Suprapubic skin (tissue), 4 donors: ENCODE measurements at places on chromosomes 7 and 10. TPM values are rescaled to one million over a fixed set of nuclear protein-coding genes. Genes with fewer than 3 reads are reported as not detected.

GRCh38 chr7:117011419-117012260 lies 58.3 kb downstream of the ST7 start:
- peaks cover 16% of the 10 kb centered on the region for H3K4me1 ChIP-seq
- no peak overlapping the region for H3K4me3 ChIP-seq
- DNase-seq = no peak
- no peak overlapping the region for H3K27ac ChIP-seq
- no peaks in the 10 kb centered on the region for H3K36me3 ChIP-seq
- no peaks in the 10 kb centered on the region for H3K27me3 ChIP-seq

- H3K36me3 ChIP-seq = peaks cover 4% of the 10 kb centered on the region
- no peak for DNase-seq
- H3K27ac ChIP-seq = peak overlapping the region; percentile 7
- H3K4me3 ChIP-seq = no peak overlapping the region
- no peaks in the 10 kb centered on the region for H3K27me3 ChIP-seq
Measured at GRCh38 chr10:103188853-103189252, 4.2 kb downstream of the NT5C2 start.

GRCh38 chr7:104096683-104097082 lies 107.2 kb upstream of the RELN start:
- no peaks in the 10 kb centered on the region for H3K27me3 ChIP-seq
- no peak overlapping the region for H3K4me3 ChIP-seq
- H3K27ac ChIP-seq = no peak overlapping the region
- no peak for DNase-seq
- no peaks in the 10 kb centered on the region for H3K36me3 ChIP-seq

DNA sequence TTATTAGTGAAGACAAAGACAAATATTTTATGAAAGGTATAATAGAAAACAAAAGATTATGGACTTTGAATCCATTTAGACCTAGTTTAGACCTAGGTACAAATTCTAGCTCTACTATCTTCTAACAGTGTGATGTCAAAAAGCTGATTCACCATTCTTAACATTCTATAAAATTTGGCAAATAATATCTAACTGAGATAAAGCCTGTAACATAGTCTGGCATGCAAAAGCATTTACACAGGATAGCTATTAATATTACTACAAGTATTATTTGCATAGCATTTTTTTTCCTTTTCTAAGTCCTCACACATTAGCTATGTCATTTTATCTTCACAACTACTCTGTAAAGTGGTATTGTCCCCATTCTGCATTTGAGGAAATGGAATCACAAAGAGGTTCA lies 179.6 kb upstream of the LRRTM3 start:
- H3K4me1 ChIP-seq = no peaks in the 10 kb centered on the region
- DNase-seq = no peak
- H3K27ac ChIP-seq = no peak overlapping the region
- H3K4me3 ChIP-seq = no peak overlapping the region
- H3K36me3 ChIP-seq = no peaks in the 10 kb centered on the region

DNA sequence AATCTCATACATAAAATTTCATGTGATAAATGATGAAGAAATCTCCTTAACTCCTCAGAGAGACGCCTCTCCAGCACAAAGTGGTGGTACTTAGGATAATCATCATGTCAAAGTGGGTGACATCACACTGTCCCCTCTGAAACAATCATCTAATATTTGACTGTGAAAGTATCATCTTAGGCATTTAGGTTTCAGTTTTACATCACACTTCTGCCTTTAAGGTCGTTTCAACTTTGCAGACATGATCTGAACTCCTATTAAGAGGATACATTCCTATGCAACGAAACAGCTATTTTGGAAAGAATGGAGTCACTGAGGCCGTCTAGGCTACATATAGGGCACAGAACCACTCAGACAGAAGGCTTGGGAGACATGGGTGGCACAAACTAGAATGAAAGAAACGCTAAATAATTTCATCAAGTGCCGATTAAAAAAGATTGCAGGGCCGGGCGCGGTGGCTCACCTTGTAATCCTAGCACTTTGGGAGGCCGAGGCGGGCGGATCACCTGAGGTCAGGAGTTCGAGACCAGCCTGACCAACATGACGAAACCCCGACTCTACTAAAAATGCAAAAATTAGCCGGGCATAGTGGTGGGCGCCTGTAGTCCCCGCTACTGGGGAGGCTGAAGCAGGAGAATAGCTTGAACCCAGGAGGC lies 2.0 kb downstream of the VOPP1 start:
- no peaks in the 10 kb centered on the region for H3K27me3 ChIP-seq
- peak overlapping the region; percentile 98 for H3K4me3 ChIP-seq
- no peak for DNase-seq

DNA sequence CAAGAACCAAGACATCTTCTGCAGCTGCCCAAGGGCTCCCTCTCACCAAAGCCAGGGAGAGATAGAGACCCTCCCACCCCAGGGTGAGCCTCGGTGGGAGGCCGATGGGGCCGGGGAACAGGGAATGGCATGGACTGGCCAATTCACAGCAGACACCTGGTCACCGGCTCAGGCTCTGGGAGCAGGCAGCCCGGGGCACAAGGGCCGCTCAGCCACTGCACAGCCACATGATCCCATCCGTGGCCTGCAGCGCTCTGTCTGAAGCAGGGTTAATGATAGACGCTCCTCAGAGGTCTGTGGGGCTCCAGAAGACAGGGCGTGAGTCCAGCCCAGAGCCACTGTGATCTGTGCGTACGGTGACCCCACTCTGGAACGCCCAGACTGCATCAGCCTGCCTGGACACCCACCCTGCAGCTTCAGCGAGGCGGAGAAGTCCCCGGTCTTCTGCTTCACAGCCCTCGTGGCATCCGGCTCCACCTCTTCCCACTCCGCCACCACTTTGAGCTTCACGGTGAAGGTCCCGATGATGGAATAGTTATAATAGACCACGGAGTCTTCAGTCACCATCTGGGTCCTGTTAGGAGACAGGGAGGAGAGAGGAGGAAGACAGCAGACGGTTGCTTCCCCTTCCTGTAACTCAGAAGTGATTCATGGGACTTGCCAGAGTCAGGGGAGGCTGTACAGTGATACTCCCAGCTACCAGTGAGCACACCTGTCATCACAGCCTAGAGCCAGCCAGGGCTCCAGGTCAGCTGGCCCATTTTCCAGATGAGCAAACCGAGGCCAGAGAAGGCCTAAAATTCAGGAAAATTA lies 14.0 kb downstream of the TMEM130 start:
- H3K4me3 ChIP-seq = no peak overlapping the region
- no peak for DNase-seq
- no peaks in the 10 kb centered on the region for H3K36me3 ChIP-seq
- H3K27ac ChIP-seq = no peak overlapping the region
- peaks cover 11% of the 10 kb centered on the region for H3K27me3 ChIP-seq
- no peaks in the 10 kb centered on the region for H3K4me1 ChIP-seq

GRCh38 chr10:124150189-124150806 lies 56.9 kb upstream of the CHST15 start:
- H3K27me3 ChIP-seq = no peaks in the 10 kb centered on the region
- no peak overlapping the region for H3K4me3 ChIP-seq
- peaks cover 27% of the 10 kb centered on the region for H3K4me1 ChIP-seq
- no peak overlapping the region for H3K27ac ChIP-seq
- DNase-seq = no peak

GRCh38 chr7:98212532-98213041 lies 1.3 kb downstream of the BHLHA15 start:
- H3K27me3 ChIP-seq = peaks cover 7% of the 10 kb centered on the region
- peak; percentile 76 for DNase-seq
- H3K36me3 ChIP-seq = peaks cover 19% of the 10 kb centered on the region

DNA sequence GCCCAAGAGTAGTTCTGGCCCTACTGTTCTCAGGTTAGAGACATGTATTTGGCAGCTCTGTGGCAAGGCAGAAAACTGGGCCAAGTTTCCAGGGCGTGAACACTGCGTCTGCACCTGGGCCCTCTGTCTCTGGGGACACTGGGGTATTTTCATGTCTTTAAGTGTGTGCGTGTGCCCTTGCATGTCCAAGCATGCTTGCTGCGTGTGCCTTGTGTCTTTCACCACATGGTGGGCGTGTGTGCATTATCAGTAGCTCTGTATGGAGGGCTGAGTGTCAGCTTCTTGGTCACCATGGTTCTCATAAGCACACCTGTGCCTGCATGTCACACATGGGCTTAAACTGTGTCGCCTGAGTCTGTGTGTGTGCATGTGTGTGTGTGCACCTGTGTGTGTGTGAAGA lies 69.3 kb downstream of the HIPK2 start:
- H3K27ac ChIP-seq = no peak overlapping the region
- H3K4me1 ChIP-seq = peaks cover 12% of the 10 kb centered on the region
- H3K4me3 ChIP-seq = no peak overlapping the region
- no peak for DNase-seq
- peaks cover under 1% of the 10 kb centered on the region for H3K36me3 ChIP-seq
- H3K27me3 ChIP-seq = no peaks in the 10 kb centered on the region

- H3K27me3 ChIP-seq = no peaks in the 10 kb centered on the region
- no peaks in the 10 kb centered on the region for H3K36me3 ChIP-seq
- H3K4me3 ChIP-seq = no peak overlapping the region
- no peak overlapping the region for H3K27ac ChIP-seq
Measured at GRCh38 chr10:60757420-60757895, 20.8 kb upstream of the CDK1 start.

GPR26 gene
- not detected for total RNA-seq

LOXL4 gene
- total RNA-seq = 1.9 TPM

FAM25G gene
- total RNA-seq = 26.2 TPM

TSPAN15 gene
- total RNA-seq = 15.0 TPM

NUTM2E gene
- total RNA-seq = not detected

SYT15 gene
- total RNA-seq = 2.3 TPM
